ENCODE measurements at places on chromosomes 1 and 21.

GRCh38 chr1:179195376-179195775 lies 34.1 kb downstream of the ABL2 start:
- H3K4me3 ChIP-seq: no peak overlapping the region
- no peaks in the 10 kb centered on the region for H3K27me3 ChIP-seq
- no peak overlapping the region for H3K27ac ChIP-seq

DNA sequence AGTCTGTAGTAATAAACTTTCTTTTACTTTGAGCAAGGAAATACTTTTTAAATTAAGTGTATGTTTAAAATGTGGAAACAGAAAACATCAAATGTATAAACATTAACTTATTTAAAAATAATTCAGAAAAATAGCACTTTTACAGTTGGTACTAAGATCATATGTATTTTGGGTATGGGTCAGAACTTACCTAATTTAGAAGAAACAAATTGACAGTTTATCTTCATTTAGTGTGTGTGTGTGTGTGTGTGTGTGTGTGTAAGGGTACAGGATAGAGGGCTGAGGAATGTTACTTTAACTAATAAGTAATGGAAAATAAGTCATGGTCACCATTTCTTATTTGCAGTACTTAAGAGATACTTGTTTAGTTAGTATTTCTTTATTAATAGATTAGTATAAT lies 3.3 kb downstream of the MAN1A2 start:
- peaks cover 69% of the 10 kb centered on the region for H3K4me1 ChIP-seq
- no peak overlapping the region for H3K4me3 ChIP-seq
- H3K36me3 ChIP-seq: no peaks in the 10 kb centered on the region
- no peak overlapping the region for H3K27ac ChIP-seq
- DNase-seq: no peak

- no peaks in the 10 kb centered on the region for H3K27me3 ChIP-seq
- no peak overlapping the region for H3K27ac ChIP-seq
- peaks cover 54% of the 10 kb centered on the region for H3K4me1 ChIP-seq
- peaks cover 24% of the 10 kb centered on the region for H3K36me3 ChIP-seq
Observed at GRCh38 chr1:111199329-111199728, 1.1 kb downstream of the DENND2D start.

DNA sequence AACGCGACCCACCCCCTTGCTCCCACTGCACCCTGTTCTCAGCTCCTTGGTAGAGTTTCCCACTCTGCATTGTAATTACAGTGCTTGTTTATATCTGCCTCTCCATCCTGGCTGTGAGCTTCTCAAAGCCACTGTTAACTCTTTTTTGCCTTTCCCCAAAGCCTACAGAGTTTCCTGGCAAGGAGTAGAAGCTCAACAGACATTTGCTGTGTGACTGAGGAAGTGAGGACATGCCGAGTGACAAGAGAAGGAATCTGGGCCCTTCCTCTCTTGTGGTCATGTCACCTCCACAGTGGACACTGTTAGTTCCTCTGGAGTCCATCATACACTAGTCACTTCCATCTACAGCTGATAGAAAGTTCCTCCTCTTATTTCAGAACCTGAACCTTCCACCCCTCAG lies 6.1 kb upstream of the IGSF8 start:
- peaks cover 8% of the 10 kb centered on the region for H3K27me3 ChIP-seq
- H3K27ac ChIP-seq: no peak overlapping the region
- peaks cover 22% of the 10 kb centered on the region for H3K4me1 ChIP-seq
- DNase-seq: no peak

- H3K27ac ChIP-seq: peak overlapping the region; percentile 62
- no peak for DNase-seq
- no peak overlapping the region for H3K4me3 ChIP-seq
- H3K36me3 ChIP-seq: no peaks in the 10 kb centered on the region
- H3K27me3 ChIP-seq: peaks cover 32% of the 10 kb centered on the region
Observed at GRCh38 chr1:16020325-16020724, 1.5 kb upstream of the CLCNKA start.

DNA sequence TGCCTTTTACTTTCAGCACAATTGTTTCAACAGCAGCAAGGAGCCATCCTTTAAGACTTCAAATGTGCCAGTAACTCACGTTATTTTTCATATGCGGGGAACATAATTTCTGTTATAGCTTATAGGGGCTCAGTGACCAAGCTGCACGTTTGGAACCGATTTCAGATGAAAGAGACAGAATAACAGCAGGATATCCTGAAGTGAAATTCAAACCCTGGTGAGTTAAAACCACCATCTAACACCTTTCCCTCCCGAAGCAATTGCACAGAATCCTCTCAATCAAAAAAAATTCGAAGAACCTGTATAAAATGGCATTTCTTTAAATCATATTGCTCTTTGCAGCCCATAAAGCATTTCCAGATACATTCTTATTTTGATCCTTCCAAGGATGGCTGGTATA lies 6.9 kb downstream of the SMYD2 start:
- no peaks in the 10 kb centered on the region for H3K27me3 ChIP-seq
- peaks cover 16% of the 10 kb centered on the region for H3K4me1 ChIP-seq
- no peak overlapping the region for H3K4me3 ChIP-seq
- DNase-seq: no peak

- peaks cover 50% of the 10 kb centered on the region for H3K4me1 ChIP-seq
- H3K27ac ChIP-seq: peak overlapping the region; percentile 87
- H3K4me3 ChIP-seq: peak overlapping the region; percentile 45
- peak; percentile 49 for DNase-seq
- peaks cover 5% of the 10 kb centered on the region for H3K36me3 ChIP-seq
- H3K27me3 ChIP-seq: no peaks in the 10 kb centered on the region
Observed at GRCh38 chr1:76494807-76495206, 372.5 kb upstream of the ST6GALNAC5 start.

DNA sequence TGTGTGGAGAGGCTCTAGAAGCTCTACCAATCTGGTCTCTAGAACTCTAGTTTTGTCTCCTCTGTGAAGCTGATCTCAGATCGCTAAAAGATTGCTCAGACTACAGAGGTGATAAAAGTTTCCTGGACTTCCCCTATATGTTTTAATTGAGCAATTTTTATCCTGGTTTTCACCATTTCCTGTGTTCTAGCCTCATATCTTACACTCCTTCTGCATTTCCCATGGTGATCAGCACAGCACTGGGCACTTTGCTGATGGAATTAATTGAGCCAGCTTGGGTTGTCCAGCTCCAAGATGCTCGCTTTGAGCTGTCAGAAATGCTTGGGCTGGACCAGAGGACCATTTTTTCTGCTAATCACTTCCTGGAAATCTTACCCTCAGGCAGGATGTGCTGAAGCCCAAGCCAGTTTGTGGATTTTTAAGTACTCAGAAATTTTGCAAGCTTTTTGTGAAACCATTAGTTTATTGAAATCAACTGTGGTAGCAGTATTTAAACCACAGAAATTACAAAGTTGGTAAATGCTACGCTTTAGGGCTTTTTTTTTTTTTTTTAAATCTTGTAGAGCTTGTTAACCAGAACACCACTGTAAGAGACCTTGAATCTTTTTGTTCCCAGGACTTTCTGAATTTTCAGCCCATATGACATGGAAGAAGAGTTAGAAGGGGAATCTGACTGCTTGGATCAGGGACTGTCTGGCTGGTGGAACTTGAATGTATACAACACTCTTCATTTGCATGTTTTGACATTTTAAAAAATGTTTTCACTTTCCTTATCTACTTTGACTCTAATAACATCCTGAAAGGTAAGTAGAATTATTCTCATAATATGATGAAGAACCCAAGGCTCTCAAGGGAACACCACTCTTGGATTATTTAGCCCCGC lies 28.4 kb downstream of the CD48 start:
- H3K27me3 ChIP-seq: no peaks in the 10 kb centered on the region
- no peak for DNase-seq
- H3K4me1 ChIP-seq: peaks cover 41% of the 10 kb centered on the region

DNA sequence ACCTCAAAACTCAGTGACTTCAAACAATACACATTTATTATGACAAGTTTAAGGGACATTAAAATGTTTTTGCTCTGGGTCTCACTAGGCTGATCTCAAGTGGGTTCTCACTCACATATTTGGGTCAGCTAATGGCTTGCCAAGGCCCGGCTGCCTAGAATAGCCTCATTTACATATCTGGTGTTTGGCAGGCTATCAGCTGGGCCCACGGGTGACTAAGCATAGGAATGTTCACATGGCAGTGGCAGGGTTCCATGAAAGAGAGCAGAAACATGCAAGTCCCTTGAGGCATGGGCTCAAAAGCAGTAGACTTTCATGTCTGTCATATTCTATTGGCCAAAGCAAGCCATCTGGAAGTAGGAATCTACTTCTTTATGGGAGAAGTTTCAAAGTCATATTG lies 492.6 kb downstream of the KCNT2 start:
- no peaks in the 10 kb centered on the region for H3K4me1 ChIP-seq
- H3K4me3 ChIP-seq: no peak overlapping the region
- H3K36me3 ChIP-seq: no peaks in the 10 kb centered on the region

DNA sequence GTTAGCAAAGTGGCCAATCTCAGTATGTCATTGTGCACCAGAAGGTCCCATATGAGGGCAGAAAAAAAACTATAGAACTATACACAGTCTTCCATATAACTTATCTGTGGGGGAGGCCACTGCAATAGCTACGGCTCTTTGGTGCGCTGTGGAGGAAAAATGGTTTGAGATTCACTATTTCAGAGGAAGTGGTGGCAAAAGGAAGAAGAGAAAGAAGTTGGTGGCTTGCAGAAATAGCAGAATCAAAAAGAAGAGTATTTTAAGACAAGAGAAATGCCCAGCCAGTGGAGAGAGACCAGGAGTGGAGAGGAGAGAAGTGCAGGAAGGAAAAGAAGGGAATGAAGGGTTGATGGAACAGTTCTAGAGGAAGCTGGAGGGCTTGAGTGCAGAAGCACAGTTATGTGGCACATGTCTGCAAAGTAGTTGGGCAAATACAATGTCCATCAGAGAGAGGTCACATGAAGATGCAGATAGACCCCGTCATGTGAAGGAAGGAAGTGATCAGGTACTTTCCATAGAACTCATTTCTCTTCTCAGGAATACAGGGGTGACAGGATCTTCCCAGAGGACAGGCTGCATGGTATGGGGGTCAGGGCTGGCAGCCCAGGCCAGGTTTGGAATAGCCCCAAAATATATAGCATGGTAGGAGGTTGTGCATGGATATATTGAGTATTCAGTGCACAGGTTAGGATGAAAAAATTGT lies 64.6 kb downstream of the RUNX1 start:
- H3K4me1 ChIP-seq: peaks cover 52% of the 10 kb centered on the region
- peaks cover 43% of the 10 kb centered on the region for H3K36me3 ChIP-seq
- H3K27me3 ChIP-seq: no peaks in the 10 kb centered on the region

- H3K27me3 ChIP-seq: peaks cover 13% of the 10 kb centered on the region
- H3K4me3 ChIP-seq: no peak overlapping the region
- no peak for DNase-seq
- no peak overlapping the region for H3K27ac ChIP-seq
Observed at GRCh38 chr1:8205771-8206170, 112.1 kb upstream of the SLC45A1 start.

DNA sequence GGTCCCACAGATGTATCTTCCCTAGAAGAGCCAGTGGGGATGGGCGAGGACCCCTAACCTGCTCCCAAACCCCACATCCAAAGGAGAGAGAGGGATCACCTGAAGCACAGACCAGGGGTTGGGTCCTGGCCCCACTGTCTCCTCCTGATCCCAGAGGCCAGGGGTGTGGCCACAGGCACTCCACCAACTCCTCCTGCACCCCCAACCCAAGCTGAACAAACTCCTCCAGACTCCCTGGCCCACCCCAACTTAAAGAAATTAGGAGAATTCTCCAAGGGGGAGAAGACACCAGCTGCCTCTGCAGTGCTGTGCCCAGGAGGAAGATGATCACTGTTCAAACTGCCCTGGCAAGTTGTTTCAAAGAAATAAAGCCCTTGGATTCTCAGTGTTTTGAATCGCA lies 4.5 kb upstream of the PRAMEF12 start:
- H3K4me1 ChIP-seq: no peaks in the 10 kb centered on the region
- no peak overlapping the region for H3K4me3 ChIP-seq
- peaks cover 27% of the 10 kb centered on the region for H3K27me3 ChIP-seq
- no peak overlapping the region for H3K27ac ChIP-seq
- no peak for DNase-seq
- no peaks in the 10 kb centered on the region for H3K36me3 ChIP-seq

GRCh38 chr21:41923186-41923585 lies 30.6 kb downstream of the C2CD2 start:
- no peak overlapping the region for H3K4me3 ChIP-seq
- H3K27ac ChIP-seq: peak overlapping the region; percentile 65
- DNase-seq: no peak
- peaks cover 5% of the 10 kb centered on the region for H3K36me3 ChIP-seq

DNA sequence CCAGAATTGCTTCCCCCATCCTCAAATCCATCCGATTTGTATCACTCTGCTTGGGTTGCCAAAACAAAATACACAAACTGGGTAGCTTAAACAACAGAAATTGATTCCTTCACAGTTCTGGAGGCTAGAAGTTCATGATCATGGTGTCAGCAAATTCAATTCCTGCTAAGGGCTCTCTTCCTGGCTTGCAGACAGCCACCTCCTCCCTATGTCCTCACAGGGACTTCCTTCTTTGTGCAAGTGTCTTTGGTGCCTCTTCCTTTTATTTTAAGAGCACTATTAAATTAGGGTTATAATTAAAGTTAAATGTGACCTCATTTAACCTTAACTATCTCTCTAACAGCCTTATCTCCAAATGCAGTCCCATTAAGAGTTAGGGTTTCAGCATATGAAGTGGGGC lies 112.8 kb downstream of the PLPP3 start:
- no peak overlapping the region for H3K27ac ChIP-seq
- H3K27me3 ChIP-seq: peaks cover 20% of the 10 kb centered on the region
- H3K4me3 ChIP-seq: no peak overlapping the region
- no peak for DNase-seq
- H3K36me3 ChIP-seq: no peaks in the 10 kb centered on the region

- no peak overlapping the region for H3K27ac ChIP-seq
- peaks cover 10% of the 10 kb centered on the region for H3K4me1 ChIP-seq
- H3K36me3 ChIP-seq: no peaks in the 10 kb centered on the region
- H3K27me3 ChIP-seq: peaks cover 7% of the 10 kb centered on the region
Observed at GRCh38 chr1:24860841-24861240, 69.2 kb downstream of the RUNX3 start.

DNA sequence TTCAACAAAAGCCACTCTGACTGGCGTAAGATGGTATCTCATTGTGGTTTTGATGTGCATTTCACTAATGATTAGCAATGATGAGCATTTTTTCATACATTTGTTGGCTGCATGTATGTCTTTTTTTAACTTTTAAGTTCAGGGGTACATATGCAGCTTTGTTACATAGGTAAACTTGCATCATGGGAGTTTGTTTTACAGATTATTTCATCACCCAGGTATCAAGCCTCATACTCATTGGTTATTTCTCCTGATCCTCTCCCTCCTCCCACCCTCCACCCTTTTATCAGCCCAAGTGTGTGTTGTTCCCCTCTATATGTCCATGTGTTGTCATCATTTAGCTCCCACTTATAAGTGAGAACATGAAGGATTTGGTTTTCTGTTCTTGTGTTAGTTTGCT lies 154.1 kb upstream of the POGK start:
- no peaks in the 10 kb centered on the region for H3K4me1 ChIP-seq
- H3K4me3 ChIP-seq: no peak overlapping the region
- DNase-seq: no peak
- H3K27me3 ChIP-seq: peaks cover 9% of the 10 kb centered on the region
- H3K36me3 ChIP-seq: peaks cover 3% of the 10 kb centered on the region
- H3K27ac ChIP-seq: no peak overlapping the region

- no peaks in the 10 kb centered on the region for H3K36me3 ChIP-seq
- DNase-seq: no peak
- H3K27me3 ChIP-seq: peaks cover 79% of the 10 kb centered on the region
- H3K27ac ChIP-seq: no peak overlapping the region
- H3K4me3 ChIP-seq: no peak overlapping the region
Observed at GRCh38 chr1:202656057-202656456, 54.2 kb downstream of the SYT2 start.
